ENCODE measurements at places on chromosomes 6 and 20. TPM values are rescaled to one million over a fixed set of nuclear protein-coding genes. Genes with fewer than 3 reads are reported as not detected.

DNA sequence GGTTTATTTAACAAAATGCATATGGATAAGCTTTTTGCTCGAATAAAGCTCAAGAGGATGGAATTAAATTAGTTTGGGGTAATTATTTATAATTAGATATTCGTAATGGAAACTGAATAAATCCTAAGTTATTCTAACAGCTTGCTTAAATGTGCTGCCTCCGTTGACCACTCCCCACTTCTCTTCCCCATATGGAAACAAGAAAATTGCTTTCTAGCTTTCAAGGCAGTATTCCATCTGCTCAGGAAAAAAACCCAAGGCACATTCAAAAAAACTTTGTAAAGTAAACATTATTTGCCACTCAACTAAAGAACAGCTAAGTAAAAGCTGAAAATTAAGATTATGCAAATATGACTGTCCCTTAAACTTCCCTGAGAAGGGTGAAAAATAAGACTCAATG lies 369.2 kb downstream of the HAO1 start:
- DNase-seq: no peak
- H3K27ac ChIP-seq: no peak overlapping the region
- no peaks in the 10 kb centered on the region for H3K36me3 ChIP-seq

GRCh38 chr6:55495277-55495676 lies 83.7 kb downstream of the HMGCLL1 start:
- no peak overlapping the region for H3K4me3 ChIP-seq
- H3K4me1 ChIP-seq: no peaks in the 10 kb centered on the region
- DNase-seq: no peak

GRCh38 chr6:129105035-129105434 lies 222.1 kb downstream of the LAMA2 start:
- no peak overlapping the region for H3K4me3 ChIP-seq
- no peak for DNase-seq
- no peaks in the 10 kb centered on the region for H3K36me3 ChIP-seq
- peaks cover 5% of the 10 kb centered on the region for H3K27me3 ChIP-seq
- no peaks in the 10 kb centered on the region for H3K4me1 ChIP-seq
- no peak overlapping the region for H3K27ac ChIP-seq

- DNase-seq: no peak
- no peak overlapping the region for H3K4me3 ChIP-seq
- H3K36me3 ChIP-seq: peaks cover 2% of the 10 kb centered on the region
- H3K27me3 ChIP-seq: peaks cover 2% of the 10 kb centered on the region
- H3K27ac ChIP-seq: no peak overlapping the region
- H3K4me1 ChIP-seq: no peaks in the 10 kb centered on the region
Observed at GRCh38 chr6:134551245-134551960, 233.5 kb upstream of the SGK1 start.

DNA sequence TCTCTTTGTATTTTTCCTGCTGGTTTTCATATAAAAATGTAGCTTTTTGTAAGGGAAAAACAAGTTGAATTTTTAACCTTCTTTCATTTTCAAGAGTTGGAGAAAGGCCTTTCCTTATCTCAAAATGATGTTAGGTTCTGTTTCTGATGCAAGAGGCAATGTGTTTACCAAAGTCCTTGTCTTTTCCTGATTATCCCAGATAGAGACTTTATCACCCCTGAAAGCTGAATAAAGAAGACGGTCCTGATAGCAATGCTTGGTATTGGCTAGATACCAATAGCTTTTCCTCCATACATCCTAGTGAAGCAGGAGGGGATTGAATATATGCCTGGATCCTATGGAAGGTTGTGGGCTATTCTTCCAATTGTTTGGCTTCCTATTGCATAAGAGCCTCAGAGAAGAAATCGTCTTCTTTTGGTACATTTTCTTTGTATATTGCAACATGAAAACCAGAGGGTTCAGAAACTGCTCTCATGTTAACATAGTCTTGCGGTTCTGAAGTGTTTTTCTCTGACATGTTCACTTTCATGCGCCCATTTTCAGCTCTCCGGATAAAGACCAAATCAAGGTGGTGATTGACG lies 5.5 kb downstream of the PNLDC1 start:
- no peak overlapping the region for H3K27ac ChIP-seq
- H3K36me3 ChIP-seq: peaks cover 2% of the 10 kb centered on the region
- DNase-seq: no peak
- no peaks in the 10 kb centered on the region for H3K27me3 ChIP-seq
- no peak overlapping the region for H3K4me3 ChIP-seq

DNA sequence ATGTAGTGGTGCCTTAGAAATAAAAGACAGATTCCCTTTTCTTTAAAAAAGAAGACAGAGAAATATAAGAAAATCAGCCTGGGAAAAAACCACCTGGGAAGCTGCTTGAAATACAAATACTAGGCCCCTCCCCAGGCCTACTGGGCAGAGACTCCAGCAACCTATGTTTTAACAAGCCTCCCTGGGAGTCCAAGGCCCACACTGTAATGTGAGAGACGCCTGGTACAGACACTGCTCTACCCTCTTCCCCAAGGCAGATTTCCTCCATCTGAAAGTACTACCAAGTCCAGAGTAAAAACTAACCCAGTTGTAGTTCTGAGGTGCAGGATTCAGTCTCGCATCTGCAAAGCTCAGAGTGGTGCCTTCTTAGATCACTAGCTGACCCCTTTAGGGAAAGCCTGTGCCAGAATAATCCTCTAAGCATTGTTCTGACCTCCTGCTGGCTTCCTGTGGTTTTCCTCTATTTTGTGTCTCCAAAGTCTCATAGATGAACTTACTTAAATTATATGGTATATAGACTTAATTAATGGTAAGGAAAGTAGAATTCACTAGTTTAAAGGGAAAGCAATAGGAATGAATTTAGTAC lies 270.2 kb upstream of the SLC35B3 start:
- no peaks in the 10 kb centered on the region for H3K36me3 ChIP-seq
- peaks cover 2% of the 10 kb centered on the region for H3K27me3 ChIP-seq
- no peak for DNase-seq
- H3K4me3 ChIP-seq: no peak overlapping the region
- no peak overlapping the region for H3K27ac ChIP-seq

GRCh38 chr20:24676353-24676977 lies 207.0 kb downstream of the SYNDIG1 start:
- DNase-seq: no peak
- no peaks in the 10 kb centered on the region for H3K27me3 ChIP-seq
- no peaks in the 10 kb centered on the region for H3K4me1 ChIP-seq
- no peak overlapping the region for H3K4me3 ChIP-seq
- no peaks in the 10 kb centered on the region for H3K36me3 ChIP-seq

DNA sequence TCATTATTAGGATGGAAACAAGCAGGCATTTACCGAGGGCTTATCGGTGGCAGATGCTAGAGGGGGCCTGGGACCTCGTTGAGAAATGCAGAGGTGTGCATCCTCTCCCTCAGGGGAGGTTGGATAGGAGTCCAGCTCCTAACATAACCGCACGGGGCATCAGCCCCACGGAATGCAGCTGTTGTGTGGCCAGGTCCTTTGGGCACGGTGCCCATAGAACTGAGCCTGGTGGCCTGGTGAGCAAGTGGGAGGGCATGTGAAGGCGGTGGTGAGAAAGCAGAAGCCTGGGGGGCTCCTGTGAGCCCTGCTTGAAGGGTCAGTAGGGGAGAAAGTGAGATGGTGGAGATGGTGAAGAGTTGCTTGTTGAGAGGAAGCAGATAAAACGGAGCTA lies 143.7 kb downstream of the CDH26 start:
- no peak for DNase-seq
- no peak overlapping the region for H3K27ac ChIP-seq
- peaks cover 4% of the 10 kb centered on the region for H3K36me3 ChIP-seq
- H3K4me3 ChIP-seq: no peak overlapping the region
- H3K4me1 ChIP-seq: peaks cover 24% of the 10 kb centered on the region

DNA sequence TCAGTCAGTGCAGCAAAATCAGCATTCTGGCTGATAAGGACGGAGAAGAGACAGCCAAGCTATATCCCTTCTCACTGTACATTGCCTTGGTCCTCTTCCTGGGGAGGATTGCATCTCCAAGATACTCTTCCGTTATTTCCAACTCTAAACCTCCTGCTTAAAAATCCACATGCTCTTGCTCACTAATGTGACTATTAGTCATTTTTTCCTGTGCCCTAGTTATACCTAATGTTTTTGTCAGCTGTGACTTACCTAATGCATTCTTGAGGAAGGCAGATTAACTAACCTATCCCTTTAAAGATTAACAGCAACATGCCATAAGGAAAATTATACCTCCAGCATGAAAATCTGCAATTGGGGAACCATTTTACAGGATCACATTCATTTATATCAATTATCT lies 317.6 kb downstream of the BTBD9 start:
- H3K36me3 ChIP-seq: peaks cover 2% of the 10 kb centered on the region
- no peaks in the 10 kb centered on the region for H3K27me3 ChIP-seq
- no peak overlapping the region for H3K4me3 ChIP-seq

- no peaks in the 10 kb centered on the region for H3K27me3 ChIP-seq
- H3K4me3 ChIP-seq: no peak overlapping the region
- no peak overlapping the region for H3K27ac ChIP-seq
- DNase-seq: no peak
Observed at GRCh38 chr6:86031713-86032112, 389.0 kb upstream of the SYNCRIP start.

GRCh38 chr6:148987982-148988381 lies 241.2 kb downstream of the UST start:
- no peak overlapping the region for H3K4me3 ChIP-seq
- H3K27me3 ChIP-seq: peaks cover 12% of the 10 kb centered on the region
- no peaks in the 10 kb centered on the region for H3K36me3 ChIP-seq
- no peak for DNase-seq
- peaks cover 1% of the 10 kb centered on the region for H3K4me1 ChIP-seq

DNA sequence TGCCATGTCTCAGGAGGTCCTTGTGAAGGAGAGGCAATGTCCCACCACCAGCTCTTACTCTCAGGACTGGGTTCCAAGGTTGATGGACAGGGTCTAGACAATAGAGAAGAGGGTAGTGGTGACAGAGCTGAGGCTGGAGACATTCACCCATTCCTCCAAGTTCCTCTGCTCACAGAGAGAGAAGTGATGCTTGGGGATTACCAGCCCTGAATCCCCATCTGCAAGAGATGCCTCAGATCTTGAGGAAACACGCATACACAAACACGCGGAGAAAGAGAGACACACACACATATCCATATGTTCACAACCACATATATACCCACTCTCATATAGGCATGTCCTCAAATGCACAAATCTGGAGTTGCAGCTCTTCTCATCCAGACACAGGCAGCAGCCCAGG lies 15.2 kb upstream of the CD83 start:
- H3K27ac ChIP-seq: no peak overlapping the region
- peaks cover 4% of the 10 kb centered on the region for H3K36me3 ChIP-seq
- DNase-seq: no peak
- peaks cover 14% of the 10 kb centered on the region for H3K27me3 ChIP-seq
- H3K4me3 ChIP-seq: no peak overlapping the region

DNA sequence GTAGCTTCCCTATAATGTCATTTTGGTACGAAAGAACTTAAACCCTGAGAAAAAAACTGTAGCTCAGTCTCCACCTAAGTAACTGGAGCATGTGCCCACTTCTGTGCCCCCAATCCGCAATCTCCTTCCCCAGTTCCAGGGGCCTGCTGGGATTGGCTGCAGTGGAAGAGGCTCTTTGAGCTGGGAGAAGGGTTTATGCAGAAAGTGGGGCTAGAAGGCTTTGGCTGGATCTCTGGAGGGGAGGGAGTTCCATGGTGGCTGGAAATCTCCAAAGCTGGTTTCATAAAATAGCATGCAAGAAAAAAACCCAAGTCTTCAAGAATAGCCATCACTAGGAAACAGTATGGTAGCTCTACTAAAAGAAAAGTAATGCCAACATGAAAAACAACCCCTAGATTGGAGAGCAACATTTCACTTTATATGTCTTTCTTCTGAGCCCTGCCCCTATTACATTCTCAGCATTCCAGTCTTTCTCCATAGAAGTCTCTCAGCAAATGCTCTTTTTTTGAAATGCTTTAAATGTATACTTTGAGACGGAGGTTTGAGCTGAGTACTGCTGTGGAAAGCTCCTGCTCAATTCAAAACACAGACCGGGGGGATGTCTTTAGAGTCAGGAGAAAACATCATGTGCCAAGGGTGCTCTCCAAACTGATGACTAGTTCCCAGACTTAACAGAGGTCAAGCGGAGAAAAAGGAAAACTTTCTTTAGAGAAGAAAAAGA lies 36.0 kb upstream of the FOXO3 start:
- DNase-seq: no peak
- H3K27me3 ChIP-seq: no peaks in the 10 kb centered on the region
- H3K4me1 ChIP-seq: no peaks in the 10 kb centered on the region
- H3K36me3 ChIP-seq: no peaks in the 10 kb centered on the region
- no peak overlapping the region for H3K27ac ChIP-seq
- no peak overlapping the region for H3K4me3 ChIP-seq

- peak; percentile 69 for DNase-seq
- H3K27me3 ChIP-seq: peaks cover 2% of the 10 kb centered on the region
- H3K4me3 ChIP-seq: peak overlapping the region; percentile 93
- peaks cover 48% of the 10 kb centered on the region for H3K36me3 ChIP-seq
Observed at GRCh38 chr6:31356216-31356945, 598 bp downstream of the HLA-B start.

DNA sequence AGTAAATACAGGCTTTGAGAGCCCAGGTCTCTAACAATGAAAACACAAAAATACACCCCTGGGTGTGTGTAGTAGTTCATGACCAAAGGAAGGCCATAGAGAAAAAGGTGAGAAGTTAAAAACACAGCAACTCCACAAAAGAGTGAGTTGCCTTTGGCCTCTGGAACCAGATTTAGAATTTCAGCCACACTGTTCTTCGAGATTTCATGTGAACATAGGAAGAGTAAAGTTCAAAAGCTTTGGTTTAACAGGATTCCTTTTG lies 43.5 kb upstream of the RIN2 start:
- H3K4me3 ChIP-seq: no peak overlapping the region
- no peaks in the 10 kb centered on the region for H3K27me3 ChIP-seq
- H3K36me3 ChIP-seq: no peaks in the 10 kb centered on the region
- DNase-seq: no peak
- no peaks in the 10 kb centered on the region for H3K4me1 ChIP-seq

- no peak for DNase-seq
- H3K4me1 ChIP-seq: no peaks in the 10 kb centered on the region
- H3K36me3 ChIP-seq: no peaks in the 10 kb centered on the region
- no peak overlapping the region for H3K27ac ChIP-seq
- peaks cover 3% of the 10 kb centered on the region for H3K27me3 ChIP-seq
Observed at GRCh38 chr20:60222497-60222896, 264.3 kb downstream of the CDH26 start.

MEP1A gene
- not detected for total RNA-seq

ZNF451 gene
- total RNA-seq: 68.2 TPM

RRBP1 gene
- total RNA-seq: 51.0 TPM

LHFPL5 gene
- total RNA-seq: not detected

EYA2 gene
- not detected for total RNA-seq

KCNK5 gene
- total RNA-seq: 8.5 TPM

HM13 gene
- total RNA-seq: 112 TPM
